Activated T-cell treated with anti-CD3 and anti-CD28 coated beads, Interleukin-2, amount 50 U/mL, for 72 hours (primary cell): ENCODE measurements at places on chromosomes 11 and 22. TPM values are rescaled to one million over a fixed set of nuclear protein-coding genes. Genes with fewer than 3 reads are reported as not detected.

The THRSP gene
- not detected for total RNA-seq

The SEC14L6 gene
- not detected for total RNA-seq

The FJX1 gene
- 0.46 TPM for total RNA-seq

The BET1L gene
- 76.8 TPM for total RNA-seq

The CHRM1 gene
- total RNA-seq: not detected

The OR51B2 gene
- not detected for total RNA-seq

The CLDN25 gene
- total RNA-seq: not detected

The SYCE3 gene
- 1.7 TPM for total RNA-seq

The LDHAL6A gene
- total RNA-seq: not detected

The DUSP8 gene
- 2.8 TPM for total RNA-seq

- DNase-seq: no peak
- no peaks in the 10 kb centered on the region for H3K36me3 ChIP-seq
- H3K4me3 ChIP-seq: no peak overlapping the region
- no peak overlapping the region for H3K27ac ChIP-seq
- no peaks in the 10 kb centered on the region for H3K4me1 ChIP-seq
Observed at GRCh38 chr22:50058906-50059880, 1.1 kb upstream of the TTLL8 start.

DNA sequence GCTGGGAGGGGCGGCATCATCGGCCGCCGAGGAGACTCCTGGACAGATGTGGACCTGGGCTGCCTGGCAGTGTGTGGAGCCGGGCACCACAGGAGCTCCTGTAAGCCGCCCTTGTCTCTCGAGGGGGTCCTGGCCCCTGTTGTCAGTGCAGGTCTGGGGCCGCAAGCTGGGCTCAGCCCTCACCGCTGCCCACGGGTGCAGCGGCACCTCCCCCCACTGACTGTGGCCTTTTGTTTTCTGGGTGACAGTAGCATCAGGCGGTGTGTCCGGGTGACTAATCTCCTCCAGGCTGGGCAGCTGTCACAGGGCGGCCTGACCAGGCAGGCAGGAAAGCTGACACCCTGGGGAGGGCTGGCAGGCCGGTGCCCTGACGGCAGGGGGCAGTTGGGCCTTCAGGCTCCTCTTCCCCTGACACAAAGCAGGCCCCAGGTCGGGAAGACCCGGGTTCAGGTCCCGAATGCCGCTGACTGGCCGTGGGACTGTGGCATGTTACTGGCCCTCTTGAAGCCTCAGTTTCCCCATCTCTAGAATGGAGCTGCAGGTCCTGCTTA is 16.3 kb downstream of the DGKZ start:
- H3K4me3 ChIP-seq: no peak overlapping the region
- no peak for DNase-seq
- H3K27ac ChIP-seq: no peak overlapping the region
- peaks cover 42% of the 10 kb centered on the region for H3K4me1 ChIP-seq
- no peaks in the 10 kb centered on the region for H3K27me3 ChIP-seq

- no peak overlapping the region for H3K27ac ChIP-seq
- DNase-seq: no peak
- no peaks in the 10 kb centered on the region for H3K27me3 ChIP-seq
Observed at GRCh38 chr11:127492029-127492428, 491.5 kb upstream of the KIRREL3 start.

DNA sequence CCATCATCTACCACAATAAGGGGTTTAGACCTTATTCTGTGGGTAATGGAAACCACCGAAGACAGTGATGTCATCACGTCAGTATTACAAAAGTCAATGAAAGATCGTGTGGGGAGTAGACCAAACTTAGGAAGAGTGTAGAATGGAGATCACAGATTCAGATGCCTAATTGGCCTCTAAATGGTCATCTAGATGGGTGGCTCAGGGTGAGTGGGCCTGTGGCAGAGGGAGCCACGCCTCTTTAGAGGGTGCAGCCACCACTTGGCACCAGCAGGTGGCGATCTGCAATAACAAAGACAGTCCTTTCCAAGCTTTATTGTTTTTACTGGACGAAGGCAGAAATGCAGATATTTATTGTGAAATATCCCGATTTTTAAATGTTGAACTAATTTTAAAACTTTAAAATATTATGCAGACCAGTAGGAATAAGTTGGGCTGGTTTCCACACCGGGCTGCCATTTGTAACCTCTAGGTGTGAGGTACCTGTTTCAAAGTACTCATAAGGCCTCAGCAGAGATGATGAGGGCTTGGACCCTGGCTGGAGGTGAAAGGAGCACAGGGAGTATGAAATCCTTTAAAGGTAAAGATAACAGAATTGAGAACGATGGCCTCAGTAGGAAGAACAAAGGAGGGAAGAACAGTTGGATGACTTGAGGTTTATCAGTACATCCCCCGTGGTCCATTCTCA is 222.0 kb downstream of the DBX1 start:
- no peaks in the 10 kb centered on the region for H3K4me1 ChIP-seq
- peak; percentile 46 for DNase-seq
- peaks cover 5% of the 10 kb centered on the region for H3K27me3 ChIP-seq
- H3K27ac ChIP-seq: no peak overlapping the region
- no peak overlapping the region for H3K4me3 ChIP-seq

DNA sequence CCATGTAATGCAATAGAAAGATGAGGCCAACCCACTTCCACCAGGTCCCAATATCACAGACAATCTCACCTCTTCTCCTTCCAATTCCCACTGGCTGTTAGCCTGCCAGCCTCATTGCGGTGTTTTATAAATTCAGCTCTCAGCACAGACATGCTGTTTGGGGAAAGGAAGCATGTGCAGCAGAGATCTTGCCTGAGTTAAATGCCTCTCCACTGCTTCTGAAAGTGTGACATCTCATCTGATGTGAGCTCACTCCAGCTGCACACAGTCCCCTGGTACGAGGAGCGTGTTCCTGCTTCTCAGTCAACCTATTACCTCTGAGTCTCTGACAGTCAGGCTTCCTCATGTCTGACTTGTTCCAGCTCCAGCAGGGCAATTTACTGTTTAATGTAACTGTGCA is 122.7 kb upstream of the GUCY1A2 start:
- no peaks in the 10 kb centered on the region for H3K4me1 ChIP-seq
- no peak overlapping the region for H3K27ac ChIP-seq
- no peaks in the 10 kb centered on the region for H3K27me3 ChIP-seq
- H3K36me3 ChIP-seq: no peaks in the 10 kb centered on the region

- H3K27me3 ChIP-seq: peaks cover 17% of the 10 kb centered on the region
- no peak overlapping the region for H3K4me3 ChIP-seq
- no peaks in the 10 kb centered on the region for H3K36me3 ChIP-seq
- no peak for DNase-seq
- no peak overlapping the region for H3K27ac ChIP-seq
- H3K4me1 ChIP-seq: no peaks in the 10 kb centered on the region
Observed at GRCh38 chr11:120702656-120703055, 191.1 kb downstream of the GRIK4 start.

GRCh38 chr11:66653123-66653522 is 14.6 kb downstream of the RBM4 start:
- peaks cover 25% of the 10 kb centered on the region for H3K36me3 ChIP-seq
- peaks cover 38% of the 10 kb centered on the region for H3K4me1 ChIP-seq
- DNase-seq: no peak

DNA sequence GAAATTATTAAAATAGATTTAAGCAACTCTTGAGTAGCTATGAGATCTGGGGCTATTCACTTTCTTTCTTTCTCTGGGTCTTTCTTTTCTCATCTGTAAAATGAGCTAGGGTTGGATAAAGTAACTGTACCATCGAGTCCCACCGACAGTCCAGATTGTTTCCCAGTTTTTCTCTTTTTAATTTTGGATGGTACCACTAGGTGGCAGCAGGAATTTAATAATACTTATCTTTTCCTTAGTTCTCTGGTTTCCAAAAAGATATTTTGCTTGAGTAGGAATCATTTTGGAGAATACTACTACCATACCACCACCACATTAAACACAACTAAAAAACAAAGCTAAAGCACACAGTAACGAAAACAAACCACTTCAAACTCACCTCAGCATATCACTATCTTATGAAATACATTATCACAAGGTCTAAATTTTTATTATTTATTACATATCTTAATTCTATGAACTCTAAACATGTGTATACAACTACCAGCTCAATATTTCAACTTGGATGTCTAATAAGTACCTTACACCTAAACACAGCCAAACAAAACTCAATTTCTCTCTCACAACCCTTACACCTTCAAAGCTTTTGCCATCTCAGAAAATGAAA is 584.0 kb downstream of the KCNA4 start:
- H3K4me3 ChIP-seq: no peak overlapping the region
- H3K27me3 ChIP-seq: no peaks in the 10 kb centered on the region
- H3K4me1 ChIP-seq: no peaks in the 10 kb centered on the region
- DNase-seq: no peak
- no peak overlapping the region for H3K27ac ChIP-seq

DNA sequence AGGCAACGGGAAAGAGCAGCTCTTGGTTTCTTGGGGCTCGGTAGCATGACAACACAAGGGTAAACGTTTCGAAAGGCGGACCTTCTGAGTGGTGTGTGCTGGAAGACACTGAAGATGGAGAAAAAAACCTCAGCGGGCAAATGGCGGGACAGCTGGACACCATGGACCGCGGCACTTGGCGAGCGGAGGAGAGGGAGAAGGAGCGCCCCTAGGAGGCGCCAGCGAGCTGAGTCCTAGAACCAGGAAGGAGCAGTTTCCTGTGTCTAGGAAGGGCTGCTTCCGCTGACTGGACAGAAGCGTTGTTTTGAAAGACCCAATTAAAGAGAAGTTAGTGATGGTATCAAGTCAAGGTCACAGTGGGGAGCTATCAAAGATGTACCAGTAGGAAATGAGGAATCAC is 44.0 kb upstream of the OPCML start:
- H3K36me3 ChIP-seq: no peaks in the 10 kb centered on the region
- H3K27me3 ChIP-seq: peaks cover 8% of the 10 kb centered on the region

DNA sequence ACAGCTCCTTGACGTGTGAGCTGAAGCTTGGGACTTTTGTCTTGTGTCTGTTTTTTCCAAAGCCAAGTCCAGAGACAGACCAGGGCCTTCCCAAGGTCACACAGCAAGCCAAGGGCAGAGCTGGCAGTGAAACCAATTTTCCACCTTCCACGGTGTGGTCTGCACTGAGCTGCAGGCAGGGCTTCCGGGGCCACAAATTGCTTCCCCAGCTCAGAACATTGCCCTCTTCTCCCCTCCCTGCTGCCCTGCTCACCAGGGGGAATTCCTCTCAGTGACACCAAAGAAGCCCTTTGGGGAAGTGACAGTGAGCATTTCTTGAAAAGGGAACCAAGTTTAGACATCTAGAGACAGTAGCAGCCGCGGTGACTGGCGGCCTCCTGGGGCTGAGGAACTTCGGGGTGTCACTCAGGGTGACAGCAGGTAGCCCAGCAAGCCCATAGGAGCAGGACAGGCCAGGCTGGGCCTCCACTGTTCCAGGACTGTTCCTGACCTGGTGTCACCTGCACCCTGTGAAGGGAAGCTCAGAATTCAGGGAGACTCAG is 9.2 kb downstream of the FXYD2 start:
- peaks cover 61% of the 10 kb centered on the region for H3K4me1 ChIP-seq
- no peaks in the 10 kb centered on the region for H3K27me3 ChIP-seq
- peak overlapping the region; percentile 83 for H3K4me3 ChIP-seq
- H3K27ac ChIP-seq: peak overlapping the region; percentile 82
- no peaks in the 10 kb centered on the region for H3K36me3 ChIP-seq

DNA sequence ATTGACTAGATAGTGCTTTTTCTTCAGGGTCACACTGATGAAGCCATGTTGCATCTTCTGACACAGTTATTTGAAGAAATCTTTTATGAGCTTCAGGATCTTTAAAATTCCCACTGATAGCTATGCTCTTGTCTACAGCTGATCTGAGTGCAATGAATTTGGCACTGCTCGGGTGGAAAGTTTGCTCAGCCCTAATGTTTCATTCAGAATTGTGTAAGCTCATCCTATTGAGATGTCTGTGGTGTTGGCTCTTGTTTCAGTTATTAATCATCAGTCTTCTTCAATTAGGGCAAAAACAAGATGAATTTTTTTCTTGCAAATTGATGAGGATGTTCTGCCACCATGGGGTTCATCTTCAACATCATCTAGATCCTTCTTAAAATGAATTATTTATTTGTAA is 1387.0 kb upstream of the RAG2 start:
- H3K27ac ChIP-seq: no peak overlapping the region
- no peaks in the 10 kb centered on the region for H3K36me3 ChIP-seq
- H3K4me1 ChIP-seq: no peaks in the 10 kb centered on the region
- H3K27me3 ChIP-seq: no peaks in the 10 kb centered on the region
- DNase-seq: no peak

DNA sequence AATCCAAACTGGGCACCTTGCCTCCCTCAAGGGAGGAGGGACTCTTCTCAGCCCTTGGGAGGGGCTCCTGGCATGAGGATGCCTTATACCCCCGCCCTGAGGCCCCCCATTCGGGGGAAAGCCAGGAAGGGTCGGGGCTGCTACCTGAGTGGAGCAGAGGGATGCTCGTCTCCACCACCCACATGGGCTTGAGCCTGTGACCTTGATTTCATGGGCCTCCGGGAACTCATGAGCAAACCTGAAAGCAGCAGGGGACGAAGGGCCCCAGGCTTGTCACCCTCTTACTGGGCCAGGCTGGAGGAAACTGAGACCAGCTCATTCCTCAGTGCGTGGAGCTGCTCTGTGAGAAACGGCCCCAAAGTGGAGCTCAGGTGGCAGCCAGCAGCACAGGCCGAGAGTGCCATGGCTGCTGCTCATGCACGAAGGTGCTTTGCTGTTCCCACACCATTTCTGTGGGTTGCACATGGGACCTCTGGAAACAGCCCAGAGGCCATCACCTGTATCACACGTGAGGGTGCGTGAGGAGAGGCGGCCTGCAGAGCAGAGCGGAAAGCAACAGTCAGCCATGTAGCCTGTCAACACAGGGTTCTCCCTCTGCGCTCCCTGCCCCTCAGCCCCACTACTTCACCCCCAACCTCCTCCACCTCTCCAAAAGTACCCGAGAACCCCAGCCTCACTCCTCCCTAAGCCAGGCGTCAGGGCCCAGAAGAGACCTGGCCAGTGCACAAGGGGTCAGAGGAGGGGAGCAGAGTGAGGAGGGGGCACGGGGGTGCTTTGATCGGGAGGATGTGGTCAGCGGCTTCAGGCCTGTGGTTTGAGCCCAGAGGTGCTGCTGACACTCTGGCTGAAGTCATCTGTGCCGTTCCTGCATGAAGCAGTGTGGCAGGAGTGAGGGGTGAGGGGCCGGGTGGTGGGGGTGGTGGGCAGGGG is 14.1 kb upstream of the IL2RB start:
- peaks cover 1% of the 10 kb centered on the region for H3K36me3 ChIP-seq
- H3K4me3 ChIP-seq: peak overlapping the region; percentile 40
- no peaks in the 10 kb centered on the region for H3K27me3 ChIP-seq
- DNase-seq: peak; percentile 91
- H3K27ac ChIP-seq: peak overlapping the region; percentile 48
- peaks cover 95% of the 10 kb centered on the region for H3K4me1 ChIP-seq

DNA sequence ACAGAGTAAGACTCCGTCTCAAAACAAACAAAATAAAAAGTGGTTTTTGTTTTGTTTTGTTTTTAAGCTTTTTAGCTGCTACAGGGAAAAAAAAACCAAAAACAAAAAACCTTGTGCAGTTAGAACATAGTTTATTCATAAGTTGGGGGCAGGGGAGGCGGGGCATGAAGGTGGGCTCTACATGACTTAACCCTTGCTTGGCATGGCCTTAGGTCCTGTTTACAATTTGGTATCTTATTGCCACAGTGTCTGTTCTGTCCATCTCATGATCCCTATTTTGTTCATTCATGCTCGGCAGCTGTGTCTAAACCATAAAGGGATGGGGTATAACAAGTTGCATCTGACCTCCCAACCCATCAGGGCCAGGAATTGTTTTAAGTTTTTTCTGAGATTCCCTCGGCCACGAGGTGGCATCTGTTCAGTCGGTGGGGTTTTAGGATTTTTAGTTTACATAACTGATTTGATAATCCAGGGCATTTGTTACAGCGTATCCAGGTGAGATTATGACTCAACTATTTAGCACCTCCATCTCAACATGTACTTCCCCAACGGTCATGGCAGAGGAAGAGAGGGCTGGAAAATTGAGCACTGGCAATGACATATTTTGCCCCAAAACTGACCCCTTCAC is 6.9 kb downstream of the AP5B1 start:
- peaks cover 23% of the 10 kb centered on the region for H3K4me1 ChIP-seq
- no peak overlapping the region for H3K27ac ChIP-seq
- no peaks in the 10 kb centered on the region for H3K27me3 ChIP-seq
- no peak overlapping the region for H3K4me3 ChIP-seq
- no peaks in the 10 kb centered on the region for H3K36me3 ChIP-seq
- no peak for DNase-seq
